SK-N-MC (cell line): ENCODE measurements at places on chromosomes 2 and 18.

DNA sequence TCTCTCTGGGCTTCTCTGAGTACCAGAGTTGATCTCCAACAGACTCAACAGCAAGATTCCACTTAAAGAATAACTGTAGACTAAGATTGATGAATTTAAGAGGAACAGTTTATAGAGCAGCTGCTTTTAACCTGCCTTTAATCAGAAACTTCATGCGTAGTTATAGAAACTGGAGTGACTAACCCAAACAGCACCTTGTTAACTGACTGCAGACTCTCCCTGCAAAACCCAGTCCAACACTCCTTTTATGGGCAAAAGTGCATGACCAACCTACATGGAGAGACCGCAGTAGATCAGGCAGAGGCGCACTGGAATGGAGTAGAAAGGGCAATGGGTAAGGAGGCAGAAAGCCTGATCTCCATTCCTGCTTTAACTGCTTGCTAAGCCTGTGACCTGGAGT, 110.6 kb downstream of the NRP2 start:
- DNase-seq, result no peak

- no peak for DNase-seq
Measured at GRCh38 chr2:9703701-9704221, 73.0 kb upstream of the YWHAQ start.

DNA sequence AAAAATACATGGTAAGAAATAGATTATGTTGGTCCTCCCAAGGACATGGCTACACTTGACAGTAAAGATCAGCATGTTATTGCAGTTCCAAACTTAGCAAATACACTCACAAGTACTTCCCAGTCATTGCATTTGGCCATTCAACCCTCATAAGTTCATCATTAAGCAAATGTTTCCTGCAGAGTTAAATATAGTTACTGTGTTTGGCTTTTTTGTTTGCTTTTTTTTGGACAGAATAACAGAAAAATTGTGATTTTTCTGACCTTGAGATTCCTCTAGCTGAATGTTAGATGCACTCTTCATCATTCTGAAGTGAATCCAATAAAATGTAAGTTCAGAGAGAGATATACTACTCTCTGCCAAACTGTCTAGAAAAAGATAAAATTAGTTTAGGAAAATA, 295.3 kb downstream of the GPD2 start:
- DNase-seq, result no peak

- no peak for DNase-seq
Measured at GRCh38 chr2:212539072-212539880, 674 bp upstream of the ERBB4 start.

- DNase-seq, result no peak
Measured at GRCh38 chr18:33803636-33804035, 225.6 kb downstream of the ASXL3 start.

- no peak for DNase-seq
Measured at GRCh38 chr18:75854174-75854573, 426.7 kb upstream of the SMIM21 start.

DNA sequence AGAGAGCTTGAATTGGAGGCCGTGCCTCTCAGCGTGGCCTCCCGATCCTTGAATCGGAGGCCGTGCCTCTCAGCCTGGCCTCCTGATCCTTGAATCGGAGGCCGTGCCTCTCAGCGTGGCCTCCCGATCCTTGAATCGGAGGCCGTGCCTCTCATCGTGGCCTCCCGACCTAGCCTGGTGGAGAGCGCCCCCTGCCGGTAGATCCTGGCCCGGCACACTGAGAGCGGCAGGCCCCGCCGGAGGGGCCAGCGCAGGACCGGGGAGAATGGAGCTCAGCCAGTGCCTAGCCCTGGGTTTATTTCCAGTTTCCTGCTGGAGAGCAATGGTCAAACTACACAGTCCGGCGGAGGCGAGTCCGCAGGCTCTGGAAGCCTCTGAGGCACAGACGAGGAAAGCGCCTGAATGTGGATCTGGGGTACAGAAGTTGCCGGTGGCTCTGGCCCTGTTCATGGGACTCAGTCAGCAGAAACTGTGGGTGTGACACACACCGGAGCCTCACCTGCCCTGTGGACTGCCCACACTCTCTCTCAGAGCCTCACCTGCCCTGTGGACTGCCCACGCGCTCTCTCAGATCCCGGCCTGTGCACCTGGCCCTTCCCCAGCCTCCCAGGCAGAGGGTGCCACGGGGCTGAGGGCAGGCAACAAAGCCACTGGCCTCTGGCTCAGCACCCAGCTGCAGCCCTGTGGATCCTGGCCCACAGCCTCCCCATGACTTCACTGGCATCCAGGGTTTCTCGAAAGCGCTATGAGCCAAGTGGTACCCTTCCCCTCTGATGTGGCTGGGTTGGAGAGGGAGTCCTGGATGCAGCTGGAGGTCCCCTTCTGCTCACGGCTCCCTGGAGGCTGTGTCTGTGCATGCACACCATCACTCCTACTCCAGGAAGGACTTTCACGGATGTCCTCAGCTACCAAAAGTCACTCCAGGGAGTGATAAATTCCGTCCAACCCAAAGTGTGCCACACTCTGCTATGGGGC, 1.5 kb downstream of the IL36B start:
- DNase-seq, result no peak

GRCh38 chr2:119837350-119837749, 77.6 kb downstream of the PTPN4 start:
- DNase-seq, result no peak

DNA sequence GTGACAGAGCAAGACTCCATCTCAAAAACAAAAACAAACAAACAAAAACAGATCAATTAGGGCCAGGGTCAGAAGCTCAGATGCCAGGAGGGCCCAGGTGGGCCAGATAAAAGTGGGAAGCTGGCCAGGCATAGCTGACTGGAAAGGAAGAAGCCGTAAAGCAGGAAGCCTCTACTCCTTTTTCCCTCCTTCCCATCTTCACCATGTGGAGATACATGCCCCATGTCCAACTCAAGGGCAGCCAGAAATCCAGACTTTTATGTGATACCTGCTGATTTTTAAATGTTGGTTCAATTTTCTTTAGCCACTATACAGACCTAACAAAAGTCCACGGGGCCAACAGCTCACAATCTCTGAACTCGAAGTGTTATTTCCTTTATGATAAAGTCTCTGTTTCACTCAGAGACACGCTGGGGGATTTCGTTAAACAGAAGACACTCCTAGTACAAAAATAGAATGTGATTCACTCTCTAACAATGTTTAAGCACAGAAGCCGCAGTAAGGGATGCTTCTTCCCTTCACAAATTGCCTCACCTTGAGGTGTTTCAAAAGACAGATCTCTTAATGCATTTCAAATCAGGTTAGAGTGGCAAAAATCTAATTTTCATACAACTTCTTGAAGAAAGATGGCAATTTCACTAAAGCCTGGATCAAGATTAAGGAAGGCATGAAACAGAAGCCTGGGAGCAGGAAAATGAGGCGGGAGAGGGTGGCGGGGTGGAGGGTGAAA, 14.0 kb downstream of the TMEM247 start:
- no peak for DNase-seq

DNA sequence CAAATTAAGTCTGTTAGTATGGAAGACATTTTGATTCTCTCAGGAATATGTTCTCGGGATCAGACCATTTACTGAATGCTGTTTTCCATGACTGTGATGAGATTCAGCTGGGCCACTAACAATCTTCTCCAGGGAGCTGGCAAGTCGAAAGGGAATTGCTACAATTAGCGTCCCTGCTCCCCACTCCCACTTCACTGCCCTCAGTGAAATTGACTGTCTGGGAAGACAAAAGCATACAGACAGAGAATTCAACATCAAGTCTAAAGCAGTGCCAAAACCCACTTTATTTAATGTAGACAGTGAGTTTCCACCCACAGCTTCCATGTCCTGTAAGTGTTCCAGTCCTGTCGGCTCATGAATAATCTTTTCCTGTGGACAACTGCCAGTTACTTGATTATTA, 34.0 kb upstream of the COL3A1 start:
- DNase-seq, result no peak

DNA sequence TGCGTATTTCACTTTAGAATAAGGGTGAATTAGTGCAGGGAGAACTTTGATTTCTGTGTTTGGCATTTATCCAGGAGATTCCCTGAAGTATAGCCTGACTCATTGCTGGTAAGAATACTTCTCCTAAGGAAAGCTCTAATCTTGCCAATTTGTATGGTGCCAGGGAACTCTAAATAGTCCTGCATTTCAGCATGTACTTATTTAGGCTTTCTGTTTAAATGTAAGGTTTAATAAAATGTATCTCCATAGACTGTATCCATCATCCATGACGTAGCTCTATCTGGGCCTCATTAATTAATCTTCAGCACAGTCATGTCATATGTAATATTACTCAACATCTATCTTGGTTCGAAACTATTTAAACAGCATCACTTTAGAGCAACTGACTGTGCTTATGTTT, 127.7 kb downstream of the DOK6 start:
- DNase-seq, result no peak

- DNase-seq, result no peak
Measured at GRCh38 chr2:133444465-133444864, 123.8 kb downstream of the NCKAP5 start.

DNA sequence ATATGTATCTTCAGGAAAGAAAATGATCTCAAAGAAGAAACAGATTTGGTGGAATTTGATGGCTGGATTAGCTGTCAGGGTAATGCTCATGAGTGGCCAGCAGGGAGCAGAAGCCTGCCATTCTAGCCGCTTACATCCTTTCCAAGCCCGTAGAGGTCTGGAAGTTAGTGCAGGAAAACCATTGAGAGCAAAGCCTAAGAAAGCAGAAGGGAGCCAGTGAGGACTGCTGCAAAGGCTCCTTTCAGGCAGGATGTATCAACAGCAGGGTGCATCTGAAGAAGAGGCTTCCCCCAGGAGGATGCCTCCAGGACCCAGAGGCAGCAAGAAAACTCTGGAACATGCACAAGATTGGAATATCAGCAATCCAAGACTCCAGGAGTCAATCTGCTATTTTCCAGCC, 22.9 kb upstream of the LBH start:
- DNase-seq, result peak; percentile 89

DNA sequence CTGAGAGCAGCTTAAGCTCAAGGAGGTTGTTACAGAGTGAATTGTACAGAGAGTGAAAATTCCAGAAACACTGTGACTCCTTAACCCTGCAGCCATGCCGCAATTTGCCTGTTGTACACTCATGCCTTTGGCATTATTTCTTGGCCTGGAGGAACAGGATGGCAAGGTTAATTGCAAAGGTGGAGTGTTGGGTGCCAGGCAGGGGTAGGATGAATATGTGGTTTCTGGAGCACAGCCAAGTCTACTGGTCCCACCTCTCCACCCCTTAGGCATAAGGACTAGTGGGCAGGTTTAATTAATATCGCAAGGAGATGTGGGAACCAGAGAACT, 250.2 kb downstream of the LRRTM1 start:
- DNase-seq, result no peak

DNA sequence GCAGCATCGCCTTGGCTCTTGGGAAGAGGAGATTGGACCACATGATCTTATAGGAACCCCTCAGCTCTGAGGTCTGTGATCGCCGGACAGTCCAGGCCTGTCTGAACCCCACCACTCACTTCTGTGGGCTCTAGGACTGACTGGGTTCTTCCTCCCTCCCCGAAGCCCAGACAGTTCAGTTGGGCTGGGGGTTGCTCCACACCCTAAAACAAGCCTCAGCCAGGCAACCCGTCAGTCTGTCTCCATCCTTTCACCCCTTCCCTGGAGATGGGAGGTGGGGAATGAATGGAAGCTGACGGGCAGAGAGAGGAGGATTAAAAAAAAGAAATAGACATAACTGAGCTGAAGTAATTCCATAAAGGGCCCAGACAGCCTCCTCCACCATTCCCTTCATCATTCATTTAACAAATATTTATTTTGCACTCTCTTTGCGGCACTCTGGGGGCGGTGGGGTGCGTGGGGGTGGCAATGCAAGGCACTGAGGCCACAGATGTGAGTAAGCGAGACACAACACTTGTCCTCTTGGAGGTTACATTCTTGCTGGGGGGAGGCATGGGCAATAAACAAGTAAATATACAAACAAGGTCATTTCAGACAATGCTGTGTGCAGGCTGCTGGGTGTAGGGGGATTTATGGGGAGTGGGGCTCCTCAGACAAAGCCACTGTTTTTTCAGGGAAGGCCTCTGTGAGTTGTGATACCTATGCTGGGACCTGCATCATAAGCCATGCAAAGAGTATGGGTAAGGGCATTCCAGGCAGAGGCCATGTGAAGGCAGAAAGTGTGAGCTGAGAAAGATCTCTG, 12.9 kb downstream of the WNT10A start:
- no peak for DNase-seq

DNA sequence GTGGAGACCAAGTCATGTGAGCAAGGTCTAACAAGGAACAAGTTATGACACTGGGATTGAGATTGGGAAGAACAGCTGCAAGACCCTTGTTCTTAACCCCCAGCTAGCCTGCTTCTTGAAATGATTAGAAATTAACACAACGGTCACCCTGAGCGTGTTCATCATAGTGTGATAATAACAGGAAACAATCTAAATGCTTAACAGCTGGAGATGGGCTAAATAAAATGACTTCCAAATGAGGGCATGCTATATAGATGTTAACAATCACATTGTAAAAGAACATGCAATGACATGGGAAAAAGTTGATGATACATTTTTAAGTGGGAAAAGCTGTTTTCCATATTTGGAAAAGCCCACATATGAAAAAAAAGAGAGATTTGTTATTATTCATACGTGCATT, 47.6 kb downstream of the RPL37A start:
- DNase-seq, result no peak

DNA sequence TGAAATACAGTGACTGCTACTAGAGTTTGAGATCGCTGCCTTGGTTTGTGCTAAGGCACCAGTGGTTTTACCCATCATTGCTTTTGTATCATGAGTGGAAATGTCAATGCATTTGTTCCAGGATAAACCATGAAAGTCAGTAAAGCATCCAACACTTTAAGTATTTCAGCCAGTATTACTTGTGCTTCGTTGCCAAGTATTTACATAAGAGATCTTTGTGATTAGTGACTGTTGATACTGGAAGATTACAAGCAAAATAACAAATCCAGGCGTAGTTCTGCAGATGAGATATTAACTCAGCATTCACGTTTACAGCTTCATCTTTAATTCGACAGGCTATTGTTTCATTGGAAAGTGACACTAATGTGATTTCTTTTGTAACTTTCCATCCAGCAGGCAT, 90.3 kb upstream of the B3GNT7 start:
- DNase-seq, result no peak

- no peak for DNase-seq
Measured at GRCh38 chr2:173175222-173175621, 99.6 kb downstream of the MAP3K20 start.

- no peak for DNase-seq
Measured at GRCh38 chr2:18795906-18796305, 206.5 kb upstream of the NT5C1B start.

- no peak for DNase-seq
Measured at GRCh38 chr18:58558471-58558870, 70.4 kb downstream of the ALPK2 start.

DNA sequence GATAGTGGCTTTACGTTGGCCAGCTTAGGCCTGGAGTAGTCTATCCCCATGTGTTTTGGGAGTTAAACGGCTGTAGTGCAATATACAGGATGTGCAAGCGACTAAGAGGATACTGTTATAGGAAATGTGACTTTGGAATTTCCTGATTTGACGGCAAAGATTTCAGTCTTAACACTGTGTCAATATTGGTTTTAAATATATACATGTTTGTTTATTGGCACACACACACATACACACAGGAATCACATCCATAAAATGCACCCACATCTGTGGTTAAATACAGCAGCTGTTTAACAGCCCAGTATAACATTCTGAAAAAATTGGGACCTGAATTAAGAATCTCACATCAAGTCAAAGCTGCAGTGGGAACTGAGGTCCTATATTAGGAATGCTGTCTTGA, 347.1 kb downstream of the TXNL1 start:
- DNase-seq, result no peak

- no peak for DNase-seq
Measured at GRCh38 chr2:35428548-35428947, 927.0 kb upstream of the CRIM1 start.

GRCh38 chr2:2328848-2329247, 2.2 kb downstream of the MYT1L start:
- DNase-seq, result no peak
